ENCODE measurements at places on chromosomes 5 and 9.

DNA sequence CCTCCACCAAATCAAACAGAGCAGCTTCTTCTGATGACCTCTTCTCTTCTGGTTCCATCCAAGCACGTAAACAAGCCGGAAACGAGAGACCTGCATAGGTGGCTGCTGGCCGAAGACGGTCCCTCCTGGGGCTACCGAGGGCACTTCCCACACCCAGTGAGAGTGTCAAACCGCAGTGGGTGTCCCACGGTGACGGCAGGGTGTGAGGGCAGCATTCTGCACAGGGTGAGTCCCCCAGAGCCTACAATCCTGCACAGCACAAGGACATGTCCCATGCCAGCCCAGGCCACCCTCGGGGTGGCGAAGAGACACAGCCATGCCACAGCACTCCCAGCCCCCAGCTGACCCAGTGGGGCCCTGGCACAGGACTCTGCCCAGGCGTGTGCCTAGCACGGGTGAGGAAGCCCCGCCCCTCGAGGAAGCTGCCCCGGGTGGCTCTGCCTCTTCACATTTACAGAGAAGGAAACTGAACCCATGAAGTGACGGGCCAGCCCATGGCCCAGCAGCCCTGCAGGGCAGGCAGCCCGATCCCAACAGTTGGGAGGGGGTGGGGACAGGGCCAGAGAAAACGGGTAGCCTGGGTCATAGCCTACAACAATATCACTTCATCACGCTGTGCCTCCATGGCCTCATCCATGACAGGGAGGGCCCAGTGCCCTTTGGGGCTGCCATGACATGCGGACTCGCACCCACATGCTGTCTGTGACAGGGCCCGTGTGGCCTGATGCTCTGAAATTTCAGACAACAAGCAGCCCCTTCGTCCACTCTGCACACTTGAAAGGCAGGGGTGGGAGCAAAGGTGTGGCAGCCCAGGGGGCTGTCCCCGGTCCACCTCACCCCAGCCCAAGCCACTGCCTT lies 43.2 kb downstream of the SEMA4D start:
- DNase-seq, result no peak

DNA sequence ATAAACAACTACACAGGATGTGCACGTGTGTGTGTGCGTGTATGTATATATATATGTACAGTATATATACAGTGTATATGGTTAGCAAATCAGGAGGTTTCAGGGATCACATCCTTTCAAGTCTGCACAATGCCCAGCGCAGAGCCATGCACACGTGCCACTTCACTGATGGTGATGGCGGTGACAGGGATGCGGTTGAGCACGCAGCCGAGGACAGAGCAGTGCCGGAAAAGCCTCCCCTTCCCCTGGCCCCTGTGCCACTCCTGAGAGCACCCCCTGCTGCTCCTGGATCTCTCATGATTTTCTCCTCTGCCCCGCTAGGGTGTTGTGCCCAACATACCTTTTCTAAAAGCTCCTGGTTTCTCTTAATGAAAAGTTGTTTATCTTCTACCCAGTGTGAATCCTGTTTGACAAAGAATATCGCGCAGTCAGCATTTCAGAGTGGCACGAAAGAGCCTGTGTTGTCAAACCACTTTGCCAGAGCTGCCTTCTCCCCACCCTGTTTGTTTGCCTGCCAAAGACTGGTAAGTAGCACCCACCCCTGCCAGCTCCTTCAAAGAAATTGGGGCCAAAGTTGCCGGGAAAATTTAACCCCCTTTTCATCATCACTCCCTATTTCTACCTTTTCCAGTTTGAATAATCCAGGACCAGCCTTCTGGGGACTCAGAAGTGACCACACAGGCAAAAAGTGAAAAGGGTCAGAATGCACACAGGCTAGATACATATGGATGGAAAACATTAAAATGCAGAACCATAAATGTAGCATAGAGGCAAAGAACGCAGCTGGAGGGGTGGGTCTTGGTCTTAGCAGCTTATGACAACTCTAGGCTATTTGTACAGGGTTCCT lies 126.2 kb upstream of the DPYSL3 start:
- DNase-seq, result no peak

- DNase-seq, result peak; percentile 79
Measured at GRCh38 chr9:95313010-95313498, 4.5 kb downstream of the FANCC start.

DNA sequence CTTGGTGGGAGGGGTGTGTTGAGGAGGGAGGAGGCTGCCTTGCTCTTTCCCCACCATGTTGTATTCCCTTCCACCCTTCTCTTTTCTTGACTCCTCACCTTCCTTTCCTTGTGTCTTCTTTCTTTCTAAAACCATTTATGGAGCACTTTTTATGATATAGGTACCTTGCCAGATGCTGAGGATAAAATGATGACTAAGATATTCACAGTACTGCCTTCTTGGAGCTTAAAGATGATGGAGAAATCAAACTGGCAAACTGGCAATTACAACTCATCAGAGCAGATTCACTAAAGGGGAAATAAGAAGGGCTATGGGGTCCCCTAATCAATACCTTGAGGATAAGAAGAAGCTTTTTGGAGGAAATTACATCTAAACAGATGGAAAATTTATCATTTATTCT lies 273.2 kb upstream of the MEF2C start:
- no peak for DNase-seq

- DNase-seq, result no peak
Measured at GRCh38 chr5:13574574-13574973, 369.9 kb downstream of the DNAH5 start.

- no peak for DNase-seq
Measured at GRCh38 chr9:122991370-122991830, 42.1 kb upstream of the GPR21 start.

GRCh38 chr5:173392-174290 lies 17.7 kb upstream of the LRRC14B start:
- no peak for DNase-seq

- DNase-seq, result no peak
Measured at GRCh38 chr5:132253452-132254320, 3.8 kb upstream of the PDLIM4 start.

- no peak for DNase-seq
Measured at GRCh38 chr5:144915452-144915851, 744.8 kb downstream of the KCTD16 start.

- DNase-seq, result no peak
Measured at GRCh38 chr9:125985998-125986655, 239.0 kb downstream of the PBX3 start.

- DNase-seq, result no peak
Measured at GRCh38 chr9:14994738-14995137, 84.5 kb upstream of the FREM1 start.

- DNase-seq, result no peak
Measured at GRCh38 chr9:20606652-20607051, 15.6 kb downstream of the MLLT3 start.

GRCh38 chr5:96433066-96433447 lies at the start of gene PCSK1:
PCSK1 (minus strand) TSS chr5:96433248; CDS start chr5:96433042, 206 bp downstream.
- DNase-seq, result peak; percentile 71

GRCh38 chr9:123450996-123451395 lies 95.0 kb downstream of the CRB2 start:
- DNase-seq, result no peak

GRCh38 chr9:88531920-88532698 lies 2.9 kb upstream of the NXNL2 start:
- DNase-seq, result no peak

DNA sequence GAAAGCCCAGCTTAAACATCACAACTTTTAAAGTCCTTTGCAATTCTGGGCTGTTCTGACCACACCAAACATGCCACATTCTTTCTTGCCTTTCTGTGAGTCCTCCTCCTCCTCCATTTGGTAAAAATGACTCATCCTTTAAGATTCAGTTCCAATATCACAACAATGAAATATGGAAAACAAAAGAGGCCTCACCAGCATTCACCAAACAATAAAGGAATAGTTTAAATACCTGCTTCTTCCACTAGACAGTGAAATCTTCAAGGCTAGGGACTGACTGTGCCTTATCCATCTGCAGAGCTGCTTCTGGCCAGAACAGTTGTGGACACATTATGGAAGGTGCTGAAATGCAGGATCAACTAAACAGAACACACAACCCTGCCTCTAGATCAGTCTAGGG lies 36.0 kb downstream of the NR6A1 start:
- DNase-seq, result no peak

- no peak for DNase-seq
Measured at GRCh38 chr9:97491216-97491999, 10.1 kb upstream of the TMOD1 start.

- DNase-seq, result no peak
Measured at GRCh38 chr5:16995372-16995771, 59.3 kb upstream of the MYO10 start.

DNA sequence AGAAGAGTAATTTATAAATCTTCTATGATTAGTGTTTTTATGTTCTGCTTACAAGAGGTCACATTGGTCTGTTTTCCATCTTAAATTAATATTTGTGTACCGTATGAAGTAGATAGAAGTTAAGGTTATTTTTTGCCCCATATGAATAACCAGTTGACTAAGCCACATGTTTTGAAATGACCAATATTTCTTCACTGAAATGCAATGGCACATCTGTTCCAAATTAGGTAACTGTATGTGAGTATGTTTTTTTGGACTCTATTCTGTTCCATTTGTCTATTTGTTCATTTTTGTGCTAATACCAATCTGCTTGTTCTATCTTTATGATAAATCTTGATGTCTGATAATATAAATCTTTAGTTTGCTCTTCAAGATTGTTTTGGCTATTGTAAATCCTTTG lies 17.7 kb downstream of the JAK2 start:
- DNase-seq, result no peak

DNA sequence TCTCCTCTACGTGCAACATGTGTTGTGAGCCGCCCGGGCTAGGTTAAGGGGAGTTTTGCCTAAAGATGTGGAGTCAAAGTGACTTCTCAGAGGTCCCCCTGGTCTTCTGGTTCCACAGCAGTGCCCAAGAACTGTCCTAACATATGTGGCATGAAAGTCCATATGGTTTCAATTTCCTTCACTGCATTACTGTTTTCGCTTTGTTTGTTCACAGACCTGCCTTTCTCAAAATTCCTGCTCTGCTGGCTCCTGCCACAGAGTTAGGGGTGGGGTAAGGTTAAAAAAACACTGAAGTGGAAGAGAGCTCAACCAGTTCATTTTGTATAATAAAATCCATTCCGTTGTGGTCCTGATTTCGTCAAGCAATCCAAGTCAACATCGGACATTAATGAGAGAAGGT lies 289.4 kb downstream of the DMAC1 start:
- no peak for DNase-seq

- no peak for DNase-seq
Measured at GRCh38 chr9:93043122-93043521, 15.4 kb upstream of the SUSD3 start.

- DNase-seq, result no peak
Measured at GRCh38 chr5:34622098-34622400, 34.1 kb upstream of the RAI14 start.

- DNase-seq, result no peak
Measured at GRCh38 chr5:31640573-31640972, 1.6 kb downstream of the PDZD2 start.

- no peak for DNase-seq
Measured at GRCh38 chr5:166279828-166280227, 2011.6 kb upstream of the WWC1 start.

DNA sequence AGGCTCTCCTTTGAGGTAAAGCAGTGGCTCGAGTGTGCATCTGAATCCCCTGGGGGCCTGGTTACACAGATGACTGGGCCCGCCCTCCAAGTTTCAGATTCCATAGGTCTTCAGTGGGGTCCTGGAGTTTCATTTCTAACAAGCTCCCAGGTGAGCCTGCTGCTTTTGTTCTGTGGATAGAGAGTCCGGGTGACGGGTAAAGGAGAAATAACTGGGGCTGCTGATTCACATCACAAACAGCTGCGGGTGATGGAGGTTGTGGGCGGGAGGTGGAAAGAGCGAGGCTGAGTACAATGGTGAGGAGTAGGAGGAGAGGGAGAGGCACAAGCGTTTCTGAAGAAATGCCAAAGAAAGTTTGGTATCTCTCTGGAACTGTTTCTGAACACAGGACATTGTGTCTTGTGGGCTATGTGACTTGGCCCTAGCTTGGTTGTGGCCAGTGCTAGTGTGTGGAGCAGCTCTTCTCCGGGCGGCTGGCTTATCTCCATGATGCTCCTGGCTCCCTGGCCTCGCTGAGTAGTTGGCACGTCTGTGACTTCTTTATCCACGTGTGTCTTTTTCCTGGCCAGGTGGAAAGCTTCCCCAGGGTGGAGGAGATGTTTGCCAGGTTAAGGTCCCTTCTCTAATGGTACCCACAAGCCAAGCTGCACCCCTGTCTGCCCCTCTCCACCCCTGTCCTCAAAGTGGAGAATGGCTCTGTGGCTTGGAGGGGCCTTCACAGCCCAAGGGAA lies 61.7 kb downstream of the HSPA4 start:
- DNase-seq, result no peak

DNA sequence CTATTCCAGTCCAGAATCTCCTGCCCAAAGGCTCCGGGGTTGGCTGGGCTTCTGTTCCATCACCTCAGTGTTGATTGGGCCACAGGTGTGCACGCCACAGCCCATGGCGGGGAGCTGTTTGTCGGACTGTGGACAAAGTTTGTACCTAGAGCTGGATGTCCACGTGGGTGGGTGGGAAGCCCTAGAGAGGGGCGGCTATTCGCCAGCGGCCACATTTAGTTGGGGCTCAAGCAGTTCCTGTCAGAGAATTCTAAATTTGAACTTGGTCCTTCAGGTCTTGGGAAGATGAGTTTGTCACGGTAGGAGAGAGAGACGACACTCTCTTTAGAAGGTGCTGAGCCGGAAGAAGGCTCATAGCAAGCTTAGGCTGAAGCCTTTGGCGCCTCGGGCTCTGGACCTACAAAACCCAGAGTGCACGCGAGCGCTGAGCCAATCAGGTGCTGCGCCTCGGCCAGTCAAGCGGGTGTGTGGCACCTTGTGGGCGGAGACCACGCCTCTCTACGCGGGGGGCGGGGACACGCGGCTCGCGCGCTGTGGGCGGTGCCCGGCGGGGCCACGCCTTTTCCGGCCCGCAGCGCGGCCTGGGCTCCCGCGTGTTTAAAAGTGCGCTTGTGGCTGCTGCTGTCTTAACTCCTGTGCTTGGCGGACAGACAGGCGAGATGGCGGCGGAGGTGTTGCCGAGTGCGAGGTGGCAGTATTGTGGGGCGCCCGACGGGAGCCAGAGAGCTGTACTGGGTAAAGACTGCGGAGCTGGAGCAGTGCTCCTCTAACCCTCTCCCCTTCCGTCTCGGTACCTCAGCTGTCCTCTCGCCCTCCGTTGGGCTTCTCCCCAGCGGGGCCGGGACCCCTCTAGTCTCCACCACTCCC lies at the start of gene POLR1E:
POLR1E (plus strand) TSS at position 560 of the 867 bp plus-strand sequence; CDS start at position 660, 100 bp downstream.
- peak; percentile 90 for DNase-seq

GRCh38 chr9:16771356-16771755 lies 99.1 kb downstream of the BNC2 start:
- no peak for DNase-seq

- DNase-seq, result no peak
Measured at GRCh38 chr5:57332361-57332760, 150.2 kb downstream of the ACTBL2 start.

GRCh38 chr5:38011668-38012188 lies 171.9 kb upstream of the GDNF start:
- DNase-seq, result no peak
